ENCODE measurements at places on chromosomes 5 and 9.

DNA sequence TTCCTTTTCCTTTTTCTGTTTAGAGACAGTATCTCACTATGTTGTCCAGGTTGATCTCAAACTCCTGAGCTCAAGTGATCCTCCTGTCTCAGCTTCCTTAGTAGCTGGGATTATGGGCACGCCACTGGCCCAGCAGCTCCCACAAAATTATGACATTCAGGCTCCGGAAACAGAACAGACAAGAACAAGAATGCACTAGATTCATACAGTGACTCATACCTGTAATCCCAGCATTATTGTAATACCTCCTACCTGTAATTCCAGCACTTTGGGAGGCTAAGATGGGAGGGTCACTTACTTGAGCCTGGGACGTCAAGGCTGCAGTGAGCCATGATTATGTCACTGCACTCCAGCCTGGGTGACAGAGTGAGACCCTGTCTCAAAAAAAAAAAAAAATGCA lies 26.7 kb upstream of the B4GALT1 start:
- DNase-seq, result no peak
- no peaks in the 10 kb centered on the region for H3K27me3 ChIP-seq
- H3K4me3 ChIP-seq, result no peak overlapping the region
- H3K4me1 ChIP-seq, result peaks cover 38% of the 10 kb centered on the region
- H3K27ac ChIP-seq, result no peak overlapping the region

DNA sequence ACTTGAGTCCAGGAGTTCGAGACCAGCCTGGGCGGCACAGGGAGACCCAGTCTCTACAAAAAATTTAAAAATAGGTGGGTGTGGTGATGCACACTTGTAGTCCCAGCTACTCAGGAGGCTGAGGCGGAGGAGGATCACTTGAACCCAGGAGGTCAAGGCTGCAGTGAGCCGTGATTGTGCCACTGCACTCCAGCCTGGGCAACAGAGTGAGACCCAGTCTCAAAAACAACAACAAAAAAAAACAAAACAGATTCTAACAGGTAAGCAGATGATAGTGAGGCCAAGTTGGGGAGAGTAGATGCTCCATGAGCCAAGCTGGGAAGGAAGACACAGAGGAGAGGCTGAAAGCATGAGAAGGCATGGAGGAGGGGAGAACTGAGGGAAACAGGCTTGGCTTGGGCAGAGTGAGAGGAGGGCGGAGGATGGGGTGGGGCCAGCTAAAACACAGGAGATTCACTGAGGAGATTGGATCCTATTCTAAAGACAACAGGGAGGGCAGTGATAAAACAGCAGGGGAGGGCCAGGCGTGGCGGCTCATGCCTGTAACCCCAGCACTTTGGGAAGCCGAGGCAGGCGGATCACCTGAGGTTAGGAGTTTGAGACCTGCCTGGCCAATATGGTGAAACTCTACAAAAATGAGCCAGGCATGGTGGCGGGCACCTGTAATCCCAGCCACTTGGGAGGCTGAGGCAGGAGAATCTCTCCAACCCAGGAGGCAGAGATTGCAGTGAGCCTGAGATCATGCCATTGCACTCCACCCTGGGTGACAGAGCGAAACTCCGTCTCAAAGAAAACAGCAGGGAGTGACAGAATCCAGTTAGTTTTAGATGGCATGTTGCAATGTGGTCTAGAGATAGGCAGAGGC lies 8.4 kb downstream of the RPS14 start:
- H3K4me3 ChIP-seq, result no peak overlapping the region
- H3K36me3 ChIP-seq, result peaks cover 35% of the 10 kb centered on the region
- no peak overlapping the region for H3K27ac ChIP-seq
- no peaks in the 10 kb centered on the region for H3K27me3 ChIP-seq
- DNase-seq, result no peak

DNA sequence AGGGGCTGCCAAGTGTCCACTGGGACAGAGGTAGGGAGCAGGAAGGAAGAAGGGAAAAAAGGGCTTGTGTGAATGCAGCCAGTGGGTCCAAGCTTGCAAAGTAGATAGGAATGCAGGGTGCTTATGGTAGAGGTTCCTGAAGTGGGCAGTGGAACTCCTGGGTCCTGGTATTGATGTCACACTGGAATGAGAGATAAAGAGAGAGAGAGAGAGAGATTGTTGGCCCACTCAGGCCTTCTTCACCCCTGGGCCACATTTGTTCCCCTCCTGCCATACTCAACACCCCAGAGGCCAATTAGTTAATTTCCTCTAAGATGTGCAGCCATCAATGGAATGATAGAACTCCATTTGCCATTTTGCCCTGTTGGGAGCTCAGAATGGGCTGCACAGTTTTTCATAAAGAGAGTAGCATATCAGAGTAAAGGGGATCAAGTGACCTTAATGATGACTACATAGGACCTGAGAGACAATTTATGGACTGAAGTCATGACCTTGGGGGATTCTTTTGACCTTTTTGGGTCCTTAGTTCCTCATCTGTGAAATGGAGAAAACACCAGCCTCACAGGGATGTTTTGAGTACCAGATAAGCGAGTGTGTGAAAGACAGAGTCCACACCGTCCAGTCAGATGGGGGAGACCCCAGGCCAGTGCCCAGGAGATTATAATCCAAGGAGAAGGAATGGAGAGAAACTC lies 52.9 kb downstream of the PPARGC1B start:
- H3K27me3 ChIP-seq, result no peaks in the 10 kb centered on the region
- no peak overlapping the region for H3K27ac ChIP-seq
- no peak overlapping the region for H3K4me3 ChIP-seq
- peaks cover 49% of the 10 kb centered on the region for H3K4me1 ChIP-seq
- H3K36me3 ChIP-seq, result no peaks in the 10 kb centered on the region

GRCh38 chr9:112002847-112003457 lies 106.3 kb downstream of the UGCG start:
- no peak overlapping the region for H3K4me3 ChIP-seq
- no peaks in the 10 kb centered on the region for H3K27me3 ChIP-seq
- no peaks in the 10 kb centered on the region for H3K36me3 ChIP-seq
- H3K27ac ChIP-seq, result no peak overlapping the region
- no peaks in the 10 kb centered on the region for H3K4me1 ChIP-seq
- DNase-seq, result no peak

DNA sequence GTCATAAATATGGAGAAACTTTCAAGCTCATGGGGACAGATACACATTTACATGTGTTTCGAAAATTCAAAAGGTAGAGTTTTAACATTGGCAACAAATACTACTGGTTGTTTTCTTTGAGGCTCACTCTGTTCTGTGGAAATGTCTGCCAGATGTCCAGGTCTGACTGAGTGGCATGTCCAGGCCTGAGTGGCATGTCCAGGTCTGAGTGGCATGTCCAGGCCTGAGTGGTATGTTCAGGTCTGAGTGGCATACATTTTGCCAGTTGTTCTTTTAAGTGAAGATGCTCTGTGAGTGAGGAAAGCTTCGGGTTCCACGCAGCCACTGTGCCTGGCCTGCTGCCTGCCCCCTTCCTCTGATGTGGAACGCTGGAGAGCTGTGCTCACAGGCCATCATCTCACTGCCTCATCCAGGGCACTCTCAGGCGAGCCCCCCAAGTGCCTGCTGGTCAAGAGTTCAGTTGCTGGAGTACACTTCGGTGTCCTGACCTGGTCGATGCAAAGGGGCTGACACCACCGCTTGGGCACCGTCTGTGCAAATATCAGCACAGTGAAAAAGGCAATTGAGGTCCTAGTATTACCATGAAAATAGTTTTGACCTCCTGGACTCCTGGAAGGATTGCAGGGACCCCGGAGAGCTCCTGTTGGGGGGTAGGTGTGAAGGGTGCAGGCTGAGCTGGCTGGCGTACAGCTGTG lies 89.9 kb downstream of the EHMT1 start:
- H3K36me3 ChIP-seq, result peaks cover 17% of the 10 kb centered on the region
- H3K27me3 ChIP-seq, result no peaks in the 10 kb centered on the region

DNA sequence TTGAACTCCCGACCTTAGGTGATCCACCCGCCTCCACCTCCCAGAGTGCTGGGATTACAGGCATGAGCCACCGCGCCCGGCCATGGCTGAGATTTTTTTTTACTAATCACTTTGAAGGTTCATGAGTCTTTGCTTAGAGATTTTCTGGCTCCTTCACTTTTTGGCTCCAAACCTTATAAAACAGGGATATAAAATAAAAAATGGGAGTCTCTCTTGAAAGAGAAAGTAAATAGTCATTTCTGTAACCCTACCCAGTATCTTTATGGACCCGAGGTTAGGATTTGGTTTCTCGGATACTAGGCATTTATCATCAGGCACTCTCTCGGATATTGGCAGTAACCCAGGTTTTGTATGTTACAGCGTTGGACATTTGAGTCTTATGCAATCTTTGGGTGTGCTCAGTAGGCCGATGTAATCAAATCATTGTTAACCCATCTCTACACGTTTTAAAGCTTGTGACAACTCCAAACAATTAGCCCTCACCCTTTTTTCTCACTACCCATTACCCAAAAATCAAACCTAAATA lies 25.3 kb downstream of the STXBP1 start:
- no peak for DNase-seq
- H3K27ac ChIP-seq, result no peak overlapping the region
- H3K27me3 ChIP-seq, result no peaks in the 10 kb centered on the region
- no peak overlapping the region for H3K4me3 ChIP-seq
- no peaks in the 10 kb centered on the region for H3K36me3 ChIP-seq

DNA sequence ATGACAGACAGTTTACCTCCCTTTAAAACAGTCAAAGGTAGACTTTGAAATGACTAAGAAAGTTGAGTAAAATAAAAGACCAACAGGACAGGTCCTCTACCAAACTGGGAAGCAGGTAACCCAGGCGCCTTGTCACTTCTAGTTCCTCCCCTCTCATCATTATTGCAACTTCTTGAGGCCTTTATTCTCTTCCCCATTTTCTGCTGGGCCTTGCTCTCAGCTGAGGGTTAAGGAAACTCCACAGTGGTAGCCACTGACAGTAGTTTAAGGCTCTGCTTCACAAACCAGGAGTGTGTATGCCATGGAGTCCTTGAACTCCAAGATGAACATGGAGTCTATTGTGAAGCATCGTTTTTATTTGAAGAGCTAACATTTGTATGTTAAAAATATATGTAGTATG lies 36.9 kb upstream of the TCERG1 start:
- no peak for DNase-seq
- H3K27ac ChIP-seq, result no peak overlapping the region
- H3K4me3 ChIP-seq, result no peak overlapping the region
- no peaks in the 10 kb centered on the region for H3K4me1 ChIP-seq
- H3K27me3 ChIP-seq, result no peaks in the 10 kb centered on the region
- no peaks in the 10 kb centered on the region for H3K36me3 ChIP-seq

Measured in suprapubic skin (tissue), 4 donors.